A673 (cell line): ENCODE measurements at places on chromosomes 12 and 14. TPM values are rescaled to one million over a fixed set of nuclear protein-coding genes. Genes with fewer than 3 reads are reported as not detected.

Gene GDF3
- not detected in 2 replicates for total RNA-seq

Gene SIX1
- 24.0 and 25.0 TPM in 2 replicates for total RNA-seq

Gene GPD1
- 0.58 and 1.3 TPM in 2 replicates for total RNA-seq

Gene GUCY2C
- total RNA-seq, result not detected in 2 replicates

Gene GPRC5A
- 0.22 and 0.56 TPM in 2 replicates for total RNA-seq

Gene OR4K5
- not detected in 2 replicates for total RNA-seq

Gene FERMT2
- total RNA-seq, result 38.3 and 48.0 TPM in 2 replicates

Gene TMEM229B
- total RNA-seq, result 0.28 TPM in 1 of 2 replicates, not detected in the other

Gene ALX1
- 10.0 and 11.0 TPM in 2 replicates for total RNA-seq

Gene IRAK4
- total RNA-seq, result 9.0 and 11.3 TPM in 2 replicates

GRCh38 chr14:78631551-78631950 lies 461.4 kb downstream of the NRXN3 start:
- no peak for DNase-seq

DNA sequence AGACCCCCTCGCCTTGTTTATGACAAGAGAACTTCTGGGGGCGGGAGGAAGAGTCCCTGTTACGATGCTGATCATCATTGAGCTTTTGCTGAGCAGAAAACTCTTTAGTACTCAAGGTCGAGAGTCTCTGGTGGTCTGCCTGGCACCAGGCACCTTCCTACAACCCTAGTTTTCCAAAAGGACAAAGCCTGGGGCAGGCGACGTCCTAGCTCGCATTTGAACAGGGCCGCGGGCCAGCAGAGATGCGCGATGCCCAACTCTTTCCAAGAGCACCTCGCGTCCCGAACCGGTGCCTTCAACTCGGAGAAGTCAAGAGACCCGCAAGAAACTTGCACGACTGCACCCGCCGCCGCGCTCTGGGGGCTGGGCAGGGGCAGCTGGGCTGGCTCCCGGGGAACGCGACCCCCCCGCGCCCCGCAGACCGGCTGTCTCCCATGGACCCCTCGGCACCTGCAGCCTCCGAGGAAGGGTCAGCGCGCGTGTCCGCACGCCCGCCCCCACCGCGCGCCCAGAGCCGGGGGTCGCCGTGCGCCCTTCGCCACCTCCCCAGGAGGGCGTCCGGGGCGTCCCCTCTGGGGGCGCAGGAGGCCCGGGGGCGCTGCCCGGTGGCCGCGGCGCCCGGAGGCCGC lies 377 bp upstream of the BCL7A start:
- DNase-seq, result peak; percentile 42

GRCh38 chr12:54935235-54935951 lies 49.2 kb downstream of the TESPA1 start:
- peak; percentile 19 for DNase-seq

- DNase-seq, result no peak
Measured at GRCh38 chr14:93010522-93011140, 87.7 kb downstream of the CHGA start.

- no peak for DNase-seq
Measured at GRCh38 chr12:66739940-66740651, 61.2 kb upstream of the GRIP1 start.

DNA sequence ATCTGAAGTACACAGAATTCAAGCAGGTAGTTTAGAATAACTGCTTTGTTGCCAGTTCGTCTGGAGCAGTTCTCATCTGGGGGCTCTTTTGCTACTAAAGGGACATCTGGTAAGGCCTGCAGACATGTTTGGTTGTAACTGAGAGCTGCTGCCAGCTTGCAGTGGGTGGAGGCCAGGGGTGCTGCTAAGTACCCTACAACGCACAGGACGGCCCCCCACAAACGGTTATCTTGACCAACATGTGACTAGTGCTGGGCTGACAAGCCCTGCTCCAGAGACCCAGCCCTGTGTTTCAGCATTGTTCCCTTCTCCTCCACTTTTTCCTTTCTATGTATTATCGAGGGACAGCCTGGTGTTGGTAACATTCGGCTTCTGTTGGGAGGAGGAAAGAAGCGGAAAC lies 40.8 kb downstream of the FBXO21 start:
- no peak for DNase-seq

DNA sequence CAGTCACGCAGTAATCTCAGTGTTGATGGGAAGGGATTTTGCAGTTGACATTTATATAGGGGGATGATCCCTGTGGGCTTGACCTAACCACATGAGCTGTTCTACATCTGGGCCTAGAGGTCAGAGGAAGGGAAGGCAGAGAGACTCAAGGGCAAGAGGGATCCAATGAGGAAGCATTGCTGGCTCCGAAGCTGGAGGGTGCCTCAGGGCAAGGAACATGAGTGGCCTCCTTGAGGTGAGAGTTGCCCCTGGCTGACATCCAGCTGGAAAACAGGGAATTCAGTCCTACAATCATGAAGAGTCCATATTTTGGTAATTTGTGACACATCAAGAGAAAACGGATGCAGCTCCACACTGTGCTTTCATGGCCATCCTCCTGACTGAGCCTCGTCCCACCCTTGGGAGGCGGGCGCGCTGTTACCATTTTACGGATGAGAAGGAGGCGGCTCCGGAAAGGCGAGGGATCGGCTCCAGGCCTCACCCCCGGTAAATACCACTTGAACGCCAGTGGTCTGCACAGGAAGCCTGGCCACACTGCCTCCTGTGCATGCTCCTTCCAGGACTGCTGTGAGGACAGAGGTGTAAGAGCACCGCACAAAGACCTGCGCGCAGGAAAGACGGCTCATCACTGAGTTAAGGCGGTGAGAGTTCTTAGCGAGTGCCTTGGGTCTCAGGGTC lies 18.5 kb upstream of the FKBP4 start:
- DNase-seq, result no peak

GRCh38 chr12:27468241-27468640 lies 21.7 kb downstream of the SMCO2 start:
- DNase-seq, result no peak

DNA sequence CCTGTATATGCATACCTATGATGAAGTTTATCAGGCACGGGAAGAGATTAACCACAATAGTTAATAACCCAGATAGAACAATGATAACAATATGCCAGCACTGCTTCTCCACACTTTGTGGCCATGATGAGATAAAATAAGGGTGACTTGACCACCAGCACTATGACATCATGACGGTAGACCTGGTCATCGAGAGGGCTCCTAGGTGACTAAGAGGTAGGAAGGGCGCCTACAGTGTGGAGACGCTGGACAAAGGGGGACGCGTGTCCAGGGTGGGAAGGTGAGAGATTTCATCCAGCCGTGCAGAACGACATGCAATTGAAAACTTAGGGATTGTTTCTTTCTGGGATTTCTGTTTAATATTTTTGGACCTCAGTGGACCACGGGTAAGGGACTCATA lies 221.8 kb upstream of the RTL1 start:
- no peak for DNase-seq

- DNase-seq, result peak; percentile 67
Measured at GRCh38 chr12:53287741-53288216, 7.6 kb upstream of the PFDN5 start.

DNA sequence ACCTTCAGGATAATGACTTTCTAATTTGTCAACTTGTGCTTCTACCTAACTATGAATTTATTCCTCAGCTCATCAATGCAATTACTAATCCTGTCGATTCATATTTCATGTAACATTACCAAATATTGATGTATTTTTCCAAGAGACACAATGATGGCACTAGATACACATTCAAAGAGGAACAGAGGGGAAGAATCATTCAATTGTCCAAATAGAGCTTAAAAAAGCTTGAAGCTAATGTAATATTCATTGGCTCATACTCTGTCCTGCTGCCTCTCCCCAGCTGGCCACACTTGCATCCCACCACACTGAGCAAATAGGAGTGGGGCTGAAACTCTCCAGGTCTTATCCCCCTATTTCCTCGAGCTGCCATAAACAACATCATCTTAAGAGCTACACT lies 9.3 kb downstream of the TESPA1 start:
- DNase-seq, result no peak

GRCh38 chr14:26984311-26985177 lies 386.7 kb upstream of the NOVA1 start:
- peak; percentile 66 for DNase-seq

GRCh38 chr12:109464642-109465351 lies 12.3 kb downstream of the KCTD10 start:
- DNase-seq, result peak; percentile 44

- no peak for DNase-seq
Measured at GRCh38 chr12:65187665-65188064, 18.3 kb downstream of the LEMD3 start.

GRCh38 chr12:126076515-126076914 lies 1011.3 kb downstream of the AACS start:
- no peak for DNase-seq

GRCh38 chr14:79417961-79418360 lies 793.3 kb downstream of the DIO2 start:
- no peak for DNase-seq

DNA sequence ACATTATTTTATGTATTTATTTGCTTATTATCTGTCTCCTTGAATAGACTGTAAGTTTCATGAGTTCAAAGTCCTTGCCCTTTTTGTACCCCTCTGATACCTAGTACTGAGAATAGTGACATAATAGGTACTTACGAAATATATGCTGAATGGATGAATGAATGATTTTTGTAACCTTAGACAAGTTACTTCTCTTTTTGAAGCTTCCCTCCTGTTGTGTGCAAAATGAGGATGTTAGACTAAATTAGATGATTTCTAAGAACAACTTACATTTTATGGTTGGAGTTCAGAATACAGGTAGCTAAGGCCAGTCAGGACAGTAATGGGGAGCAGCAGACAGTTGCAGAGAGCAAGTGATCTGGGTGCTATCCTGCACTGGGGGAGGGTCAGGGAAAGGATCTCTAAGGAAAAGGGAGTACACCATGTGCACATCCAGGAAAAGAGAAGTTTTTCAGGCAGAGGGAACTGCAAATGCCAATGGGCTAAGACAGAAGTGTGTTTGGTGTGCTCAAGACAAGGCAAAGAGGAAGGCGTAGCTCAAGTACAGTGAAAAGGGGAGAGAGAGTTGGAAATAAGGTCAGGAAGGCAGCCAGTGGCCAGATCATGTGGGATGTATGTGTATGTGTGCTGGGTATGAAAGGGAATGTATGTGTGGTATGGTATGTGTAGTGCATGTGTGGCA lies 59.4 kb upstream of the AMIGO2 start:
- DNase-seq, result no peak

- DNase-seq, result peak; percentile 34
Measured at GRCh38 chr14:78164226-78164853, 5.8 kb upstream of the NRXN3 start.

GRCh38 chr14:46250113-46250703 lies 401.4 kb downstream of the RPL10L start:
- DNase-seq, result peak; percentile 21

GRCh38 chr12:75781532-75782046 lies 250.0 kb downstream of the PHLDA1 start:
- no peak for DNase-seq

GRCh38 chr14:99531251-99532096 lies 50.3 kb downstream of the CCNK start:
- DNase-seq, result peak; percentile 90

GRCh38 chr14:100048786-100049185 lies 16.4 kb upstream of the EVL start:
- DNase-seq, result no peak

DNA sequence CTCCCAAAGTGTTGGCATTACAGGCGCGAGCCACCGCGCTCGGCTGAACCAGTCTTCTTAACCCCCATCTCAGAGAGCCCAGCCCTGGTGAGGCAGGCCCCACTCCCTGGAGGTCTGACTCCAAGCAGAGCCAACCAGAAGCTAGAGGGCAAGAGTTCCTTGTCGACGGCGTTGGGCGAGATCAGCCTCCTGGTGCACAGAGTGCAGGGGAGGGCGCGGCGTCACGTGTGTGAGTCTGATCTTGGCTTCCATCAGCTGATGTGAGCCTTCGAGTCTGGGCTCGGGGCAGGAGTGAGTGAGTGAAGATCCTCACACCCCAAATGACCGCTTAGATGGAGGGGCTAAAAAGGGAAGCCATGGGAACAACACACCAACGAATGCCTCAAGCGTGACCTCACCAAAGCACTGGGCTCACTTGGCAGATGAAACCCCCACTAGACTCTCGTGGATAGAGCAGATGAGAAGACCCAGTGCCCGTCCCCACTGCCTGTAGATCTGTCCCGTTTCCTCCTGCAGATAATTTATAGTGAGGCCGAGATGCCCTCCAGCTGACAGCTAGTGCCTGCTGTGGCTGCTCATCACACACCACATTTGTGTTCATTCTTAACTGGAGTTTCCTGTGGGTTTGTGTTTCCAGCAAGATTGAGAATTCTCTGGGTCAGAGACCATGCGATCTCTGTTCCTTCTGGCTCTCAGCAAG lies 28.6 kb upstream of the ADGRD1 start:
- no peak for DNase-seq

DNA sequence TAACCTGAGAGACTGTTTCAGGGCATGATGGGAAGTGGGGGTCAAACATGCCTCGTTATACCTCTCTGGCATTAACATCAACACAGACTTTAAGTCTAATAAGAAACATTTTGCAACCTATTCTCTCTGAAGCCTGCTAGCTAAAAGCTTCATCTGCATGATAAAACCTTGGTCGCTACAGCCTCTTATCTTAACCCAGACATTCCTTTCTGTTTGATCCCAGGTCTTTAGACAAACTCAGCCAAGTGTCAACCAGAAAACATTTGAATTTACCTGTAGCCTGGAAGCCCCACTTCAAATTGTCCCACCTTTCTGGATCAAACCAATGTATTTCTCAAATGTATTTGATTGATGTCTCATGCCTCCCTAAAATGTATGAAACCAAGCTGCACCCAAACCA lies 9.1 kb downstream of the PPP2R3C start:
- no peak for DNase-seq

DNA sequence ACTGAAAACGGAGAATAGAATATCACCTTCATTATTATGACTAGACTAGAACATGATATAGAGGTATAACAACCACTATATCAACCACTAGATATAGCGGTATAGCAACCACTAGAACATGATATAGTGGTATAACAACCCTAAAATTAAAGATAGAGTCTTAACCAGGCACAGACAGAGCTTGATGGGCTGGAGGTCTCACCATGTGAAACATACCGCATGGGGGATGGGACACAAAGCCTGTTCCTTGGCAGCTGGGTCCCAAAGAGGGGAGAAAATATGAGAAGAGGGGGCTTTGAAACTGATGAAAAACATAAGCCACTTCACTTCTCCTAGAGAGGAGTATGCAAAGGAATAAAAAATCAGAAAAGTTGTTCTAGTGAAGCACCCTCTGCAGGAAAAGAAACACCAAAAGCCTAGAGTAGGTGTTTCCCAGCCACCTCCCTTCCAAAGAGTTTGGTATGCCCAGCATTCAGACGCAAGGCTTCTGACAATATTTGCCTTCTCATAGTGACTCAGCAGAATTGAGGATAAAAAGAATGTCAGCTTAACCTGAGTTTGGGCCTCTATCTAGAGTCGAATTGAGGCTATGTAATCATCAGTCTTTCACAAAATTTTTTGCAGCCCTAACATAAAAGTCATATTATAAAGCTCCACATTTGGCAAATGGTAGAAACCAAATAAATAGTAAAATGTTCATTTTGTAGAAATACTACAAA lies 316.4 kb downstream of the NOVA1 start:
- peak; percentile 44 for DNase-seq
